ENCODE measurements at places on chromosomes 7 and 10. TPM values are rescaled to one million over a fixed set of nuclear protein-coding genes. Genes with fewer than 3 reads are reported as not detected.

DNA sequence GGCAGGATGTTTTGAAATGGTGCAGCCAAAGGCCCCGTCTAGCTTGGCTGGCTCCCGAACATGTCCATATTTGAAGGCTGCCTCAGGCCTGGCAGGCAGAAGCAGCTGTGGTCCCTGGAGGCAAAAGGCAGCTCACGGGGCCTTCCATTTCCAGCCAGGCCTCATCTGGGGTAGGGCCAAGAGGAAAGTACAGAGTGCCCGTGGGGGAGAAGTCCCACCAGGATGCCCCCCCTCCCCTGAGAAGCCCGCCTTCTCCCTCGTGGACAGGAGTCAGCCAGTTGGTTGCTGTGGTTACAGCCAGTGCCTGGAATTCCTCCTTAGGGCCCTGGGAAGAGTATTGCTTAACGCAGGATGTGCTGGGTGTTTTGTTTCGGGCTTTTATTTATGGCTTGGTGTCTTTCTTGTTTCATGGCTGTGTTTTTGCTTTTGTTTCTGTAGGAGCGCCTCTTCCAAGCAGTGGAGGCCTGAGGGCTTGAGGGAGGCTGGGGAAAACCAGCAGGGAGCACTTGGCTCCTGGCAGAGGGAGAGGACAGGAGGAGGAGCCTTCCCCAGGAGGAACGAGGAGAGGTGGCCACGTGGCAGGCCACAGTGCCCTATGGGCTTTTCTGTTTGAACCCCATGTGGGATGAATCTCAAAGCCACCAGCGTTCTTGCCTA lies 45.4 kb downstream of the CHST3 start:
- peak; percentile 48 for DNase-seq
- no peaks in the 10 kb centered on the region for H3K27me3 ChIP-seq
- H3K36me3 ChIP-seq: peaks cover 13% of the 10 kb centered on the region
- peaks cover 28% of the 10 kb centered on the region for H3K4me1 ChIP-seq
- peak overlapping the region; percentile 54 for H3K27ac ChIP-seq

The KIF20B gene
- 4.5 TPM for total RNA-seq

The FGL2 gene
- 29.5 TPM for total RNA-seq

The PRTFDC1 gene
- total RNA-seq: 2.9 TPM

The SLC16A9 gene
- 35.6 TPM for total RNA-seq

Data from thyroid gland (tissue), 4 donors.